ENCODE measurements at places on chromosomes 7 and 10. TPM values are rescaled to one million over a fixed set of nuclear protein-coding genes. Genes with fewer than 3 reads are reported as not detected.

GRCh38 chr7:27606270-27607209, 56.1 kb downstream of the HIBADH start:
- no peak for DNase-seq

GRCh38 chr7:105786520-105787470, 89.6 kb downstream of the ATXN7L1 start:
- no peak for DNase-seq

- DNase-seq: no peak
Measured at GRCh38 chr10:10870523-10871241, 147.0 kb upstream of the CELF2 start.

- DNase-seq: no peak
Measured at GRCh38 chr7:1842321-1843221, 172.5 kb downstream of the ELFN1 start.

PRPS1L1 gene
- not detected for total RNA-seq

RBP4 gene
- total RNA-seq: not detected

DNA sequence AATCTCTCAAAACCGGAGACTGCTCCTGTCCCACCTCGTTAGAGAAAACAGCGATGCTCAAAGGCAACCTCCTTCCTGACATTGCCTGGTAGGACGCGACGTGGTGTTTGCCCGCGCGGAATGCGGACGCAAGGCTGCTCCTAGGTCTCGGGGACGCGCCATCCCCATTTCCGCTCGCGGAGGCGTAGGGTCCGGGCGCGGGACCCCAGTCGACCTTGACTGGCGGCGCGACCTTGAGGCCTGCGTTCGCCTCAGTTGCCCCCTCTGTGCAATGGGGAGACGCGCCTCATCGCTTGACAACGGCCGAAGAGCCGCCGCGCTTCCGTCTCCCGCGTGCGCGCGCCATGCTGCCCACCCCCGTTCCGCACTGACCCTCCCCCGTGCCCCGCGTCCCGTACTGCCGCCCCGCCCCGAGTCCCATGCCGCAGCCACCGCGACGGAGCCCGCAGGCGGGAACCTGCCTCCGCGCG, 412 bp upstream of the PPIA start:
- DNase-seq: no peak

DNA sequence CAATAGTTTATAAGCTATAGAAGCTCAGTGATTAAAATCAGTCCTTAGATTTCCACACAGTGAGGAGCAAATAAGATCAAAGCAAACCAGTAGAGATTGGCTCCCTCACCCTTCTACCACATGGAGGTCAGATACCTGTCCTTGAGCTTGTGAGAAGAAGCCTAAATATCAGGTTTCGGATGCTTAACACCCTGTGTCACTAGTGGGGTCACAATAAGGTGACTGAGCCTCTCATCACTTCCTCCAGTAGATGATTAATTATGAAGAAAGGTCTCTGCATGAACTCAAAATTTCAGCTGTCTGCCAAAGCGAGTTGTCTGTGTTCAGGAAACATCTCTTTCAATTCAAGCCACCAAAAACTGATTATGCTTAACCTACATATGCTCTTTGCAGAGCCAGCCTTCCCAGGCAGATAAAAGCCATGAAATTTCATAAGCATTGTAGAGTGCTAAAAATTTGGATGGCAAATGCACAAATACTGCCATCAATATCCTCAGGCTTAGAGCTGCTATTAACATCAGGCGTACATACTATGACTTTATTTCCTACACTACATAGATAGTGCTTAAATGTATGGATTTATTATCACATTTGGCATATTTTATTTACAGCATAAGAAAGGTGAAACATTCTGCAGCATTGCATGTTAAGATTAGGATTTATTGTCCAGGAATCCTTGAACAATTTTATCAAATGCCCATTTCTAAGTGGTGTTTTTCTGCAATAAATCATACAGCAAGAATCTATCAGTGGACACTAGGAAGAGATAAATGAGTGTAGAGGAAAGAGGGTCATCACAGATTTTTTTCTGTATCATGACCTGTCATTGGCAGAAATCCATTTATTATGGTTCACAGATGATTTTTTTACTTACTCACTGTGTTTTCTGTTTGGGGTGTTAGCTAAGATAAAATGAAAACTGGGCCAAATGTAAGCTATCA, 285.1 kb upstream of the SP8 start:
- no peak for DNase-seq

- DNase-seq: no peak
Measured at GRCh38 chr10:44035474-44036197, 349.3 kb downstream of the CXCL12 start.

DNA sequence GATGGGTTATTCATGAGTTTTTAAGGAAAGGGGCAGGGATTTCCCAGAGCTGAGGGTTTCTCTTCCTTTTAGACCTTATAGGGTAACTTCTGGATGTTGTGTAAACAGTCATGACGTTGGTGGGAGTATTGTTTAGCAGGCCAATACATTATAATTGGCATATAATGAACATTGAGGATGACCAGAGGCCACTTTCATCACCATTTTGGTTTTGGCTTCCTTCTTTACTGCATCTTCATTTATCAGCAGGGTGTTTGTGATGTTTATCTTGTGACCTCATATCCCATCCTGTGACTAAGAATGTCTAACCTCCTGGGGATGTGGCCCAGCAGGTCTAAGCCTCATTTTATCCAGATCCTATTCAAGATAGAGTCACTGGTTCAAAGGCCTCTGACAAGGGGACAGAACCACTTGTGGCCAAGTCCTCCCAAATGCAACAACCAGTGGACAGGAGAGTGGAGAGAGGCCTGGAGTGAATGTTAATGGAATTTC, 77.3 kb upstream of the RPA3 start:
- DNase-seq: no peak

GRCh38 chr10:129780198-129780597, 183.9 kb downstream of the EBF3 start:
- DNase-seq: no peak

GRCh38 chr10:3499120-3499519, 285.9 kb downstream of the KLF6 start:
- no peak for DNase-seq

GRCh38 chr7:82317760-82318159, 125.8 kb downstream of the CACNA2D1 start:
- DNase-seq: no peak

- no peak for DNase-seq
Measured at GRCh38 chr7:82036146-82036886, 266.5 kb upstream of the HGF start.

GRCh38 chr10:71741671-71742070, 22.1 kb upstream of the C10orf105 start:
- no peak for DNase-seq

CLEC5A gene
- total RNA-seq: not detected

Data from activated CD4-positive, alpha-beta memory T cell treated with anti-CD3 and anti-CD28 coated beads, Interleukin-2, amount 10 ng/mL, durations not matched to agents 7 days and 5 days (primary cell).